Naive thymus-derived CD8-positive, alpha-beta T cell (primary cell): ENCODE measurements at places on chromosomes 16 and 17.

GRCh38 chr17:75088465-75089417 lies 987 bp downstream of the SLC16A5 start:
- no peak for DNase-seq

GRCh38 chr17:18224387-18225120 lies 881 bp upstream of the LLGL1 start:
- DNase-seq, result no peak

GRCh38 chr17:9401434-9401833 lies 174.2 kb downstream of the STX8 start:
- no peak for DNase-seq

GRCh38 chr17:77208217-77208808 lies 67.5 kb downstream of the SEC14L1 start:
- DNase-seq, result no peak

DNA sequence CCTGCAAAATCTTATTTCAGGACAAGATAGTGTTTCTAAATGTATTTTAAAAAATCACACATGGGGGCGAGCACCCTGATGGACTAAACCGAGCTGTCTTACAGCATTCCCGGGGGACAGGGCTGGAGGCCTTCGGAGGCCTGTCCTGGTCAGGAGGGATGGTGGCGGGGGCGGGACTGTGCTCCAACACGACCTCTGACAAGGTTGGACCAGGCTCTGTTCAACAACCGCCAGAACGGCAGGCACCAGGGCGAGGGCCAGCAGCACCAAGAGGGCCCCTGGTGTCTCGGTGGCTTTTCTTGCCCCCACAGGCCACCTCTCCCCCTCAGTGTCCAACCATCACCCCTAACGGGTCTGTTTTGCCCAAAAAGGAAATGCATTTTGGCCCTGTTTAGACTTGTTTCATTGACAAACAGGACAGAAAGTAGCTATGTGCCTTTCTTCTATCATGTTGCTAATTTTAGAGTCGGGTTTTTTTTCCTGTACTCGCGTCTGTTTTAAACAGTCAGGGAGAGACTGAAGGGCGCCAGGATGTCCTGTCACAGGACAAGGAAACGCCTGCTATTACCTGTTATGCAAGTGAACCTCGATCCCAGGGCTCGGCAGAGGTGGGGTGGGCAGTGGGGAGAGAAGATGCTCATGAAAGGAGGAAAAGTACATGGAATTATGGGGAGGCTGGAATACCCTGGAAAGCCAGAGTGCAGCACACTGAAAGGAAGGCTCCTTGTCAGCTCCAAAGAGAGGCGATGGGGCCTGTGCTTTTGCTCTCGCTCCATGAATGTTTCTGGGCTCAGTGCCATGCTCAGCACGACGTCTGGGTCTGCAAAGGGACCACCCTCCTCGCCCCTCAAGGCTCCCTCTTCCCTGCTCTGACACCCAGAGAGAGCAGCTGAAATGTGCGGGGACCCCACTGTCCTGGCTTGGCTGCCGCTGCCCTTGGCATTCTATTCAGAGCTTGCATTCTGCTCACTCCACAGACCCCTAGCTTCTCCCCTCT lies 11.9 kb downstream of the TMEM204 start:
- DNase-seq, result no peak

DNA sequence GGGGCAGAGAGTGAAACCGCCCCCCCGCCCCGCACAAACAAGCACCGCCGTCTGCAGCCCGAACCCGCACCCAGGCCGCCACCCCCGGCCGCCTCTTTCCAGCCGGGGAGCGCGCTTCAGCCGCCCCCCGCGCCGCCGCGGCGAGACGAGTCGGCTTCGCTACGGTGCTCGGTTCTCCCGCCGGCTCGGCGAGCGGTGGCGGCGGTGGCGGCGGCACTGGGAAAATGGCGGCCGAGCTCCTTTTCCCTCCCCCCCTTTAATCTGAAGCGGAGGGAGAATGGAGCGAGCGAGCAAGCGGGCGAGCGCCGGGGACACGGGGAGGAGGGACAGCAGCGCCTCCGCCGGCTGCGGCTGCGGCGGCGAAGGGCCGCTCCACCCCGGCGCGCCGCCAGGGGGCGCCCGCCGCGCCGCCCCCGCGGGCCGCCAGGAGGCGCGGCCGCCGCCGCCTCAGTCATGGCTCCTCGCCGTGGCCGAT lies at the start of gene KANSL1:
KANSL1 (minus strand) TSS at position 279 of the 475 bp plus-strand sequence. CDS start 21,286 bp downstream, outside the sequence.
- peak; percentile 88 for DNase-seq
